ENCODE measurements at places on chromosomes 12 and 14.

GRCh38 chr14:100533656-100534485, 53.3 kb downstream of the BEGAIN start:
- peak; percentile 44 for DNase-seq

DNA sequence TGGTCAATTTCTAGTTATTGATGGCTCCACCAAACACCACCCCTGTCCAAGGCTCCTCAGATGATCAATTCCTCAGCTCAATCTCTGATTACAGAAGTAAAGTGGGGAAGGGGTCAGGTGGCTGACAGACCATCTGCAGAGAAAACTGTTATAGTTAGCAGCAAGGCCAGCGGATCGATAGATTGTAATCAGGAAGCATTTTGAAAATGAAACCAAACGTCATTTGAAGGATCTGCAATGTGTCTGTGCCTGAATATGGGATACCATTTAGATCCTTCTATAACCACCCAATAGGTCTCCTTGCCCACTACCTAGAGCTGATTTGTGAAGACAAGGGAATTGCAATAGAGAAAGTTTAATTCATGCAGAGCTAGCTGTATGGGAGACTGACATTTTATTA, 11.6 kb downstream of the HCAR2 start:
- no peak for DNase-seq

- DNase-seq, result no peak
Observed at GRCh38 chr14:77257700-77258099, 13.3 kb downstream of the NGB start.

DNA sequence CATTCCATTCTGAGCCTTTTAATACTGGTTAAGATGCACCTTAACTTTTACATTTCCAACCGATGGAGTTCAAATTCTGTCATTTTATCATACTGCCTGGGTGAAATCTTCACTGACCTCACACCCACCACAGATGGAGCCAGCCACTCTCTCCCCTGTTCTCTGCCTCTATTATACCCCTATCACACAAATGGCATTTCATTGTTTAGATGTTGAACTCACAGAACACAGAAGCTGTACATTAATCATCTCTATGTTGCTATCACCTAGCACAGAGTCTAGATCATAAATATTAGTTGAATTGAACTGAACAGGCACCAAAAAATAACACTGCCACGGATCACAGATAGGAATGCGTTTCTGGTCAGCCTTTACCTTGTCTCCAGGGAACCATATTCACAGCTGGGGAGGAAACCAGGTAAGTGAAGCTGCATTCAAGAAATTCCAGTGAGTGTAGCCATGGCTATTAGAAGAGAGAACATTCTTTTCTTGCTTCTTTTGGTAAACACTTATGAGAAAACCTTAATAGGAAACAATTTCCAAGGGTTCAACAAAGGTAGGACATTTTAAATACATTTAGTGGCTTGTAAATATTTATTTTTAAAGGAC, 194.9 kb upstream of the RMST start:
- no peak for DNase-seq

DNA sequence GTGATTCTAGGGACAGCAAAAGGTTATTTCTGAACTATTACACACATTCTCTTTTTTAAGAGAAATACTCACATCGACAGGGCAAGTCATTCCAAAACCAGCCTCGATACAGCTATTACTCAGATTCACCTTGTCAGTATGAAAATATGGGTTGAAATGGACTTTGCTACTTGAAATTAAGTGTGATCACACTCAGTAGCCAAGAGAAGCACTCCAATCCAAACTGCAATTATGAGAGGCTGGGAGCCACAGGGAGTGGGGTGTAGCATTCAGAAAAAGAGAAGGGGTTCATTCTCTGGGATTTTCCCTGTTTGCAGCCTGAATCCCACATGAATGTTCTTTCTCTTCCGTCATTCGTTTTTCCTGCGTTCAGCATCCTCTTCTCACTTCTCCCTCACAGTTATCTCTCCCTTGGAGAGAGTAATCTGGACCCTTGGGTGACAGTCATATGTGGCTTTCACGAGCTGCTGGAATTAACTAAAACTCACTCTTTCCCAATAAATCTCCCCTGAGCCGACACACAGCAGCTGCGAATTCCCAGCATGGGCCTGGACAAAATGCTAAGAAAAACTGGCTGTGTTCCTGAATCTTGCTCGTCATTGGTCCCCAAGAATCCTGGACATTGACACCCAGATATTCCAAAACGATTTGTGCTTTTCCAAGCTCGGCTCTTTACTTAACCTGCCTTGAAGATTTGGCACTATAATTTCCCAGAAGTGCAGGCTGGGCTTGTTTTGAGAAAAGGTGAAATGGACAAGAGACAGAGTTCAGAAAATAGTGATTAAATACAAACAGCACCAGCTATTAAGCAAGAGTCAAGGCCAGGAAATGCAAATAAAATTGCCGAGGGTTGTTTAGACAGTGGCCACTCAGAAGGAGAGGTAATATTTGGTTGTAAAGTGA, 199.5 kb upstream of the PLEKHG7 start:
- DNase-seq, result no peak

GRCh38 chr12:117059156-117059555, 40.1 kb downstream of the TESC start:
- no peak for DNase-seq

DNA sequence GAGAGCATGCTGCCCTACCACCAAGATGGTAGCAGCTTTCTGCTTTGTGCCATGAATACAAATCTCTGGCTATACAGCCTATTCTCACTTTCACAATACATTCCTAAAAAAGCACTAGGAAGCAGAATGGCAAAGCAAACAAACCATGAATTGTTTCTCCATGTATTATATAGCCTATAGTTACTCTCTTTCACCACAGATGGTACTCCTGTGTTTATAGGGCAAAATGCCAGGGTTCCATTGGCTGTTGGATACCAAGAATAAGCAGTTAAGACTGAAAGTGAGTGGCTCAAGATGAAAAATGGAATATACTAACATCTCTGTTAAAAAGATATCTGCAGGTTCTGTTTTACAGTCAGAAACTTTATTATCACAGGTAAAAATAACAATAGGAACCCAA, 11.1 kb downstream of the ARF3 start:
- DNase-seq, result no peak

- DNase-seq, result no peak
Observed at GRCh38 chr12:82015623-82016347, 256.6 kb upstream of the PPFIA2 start.

DNA sequence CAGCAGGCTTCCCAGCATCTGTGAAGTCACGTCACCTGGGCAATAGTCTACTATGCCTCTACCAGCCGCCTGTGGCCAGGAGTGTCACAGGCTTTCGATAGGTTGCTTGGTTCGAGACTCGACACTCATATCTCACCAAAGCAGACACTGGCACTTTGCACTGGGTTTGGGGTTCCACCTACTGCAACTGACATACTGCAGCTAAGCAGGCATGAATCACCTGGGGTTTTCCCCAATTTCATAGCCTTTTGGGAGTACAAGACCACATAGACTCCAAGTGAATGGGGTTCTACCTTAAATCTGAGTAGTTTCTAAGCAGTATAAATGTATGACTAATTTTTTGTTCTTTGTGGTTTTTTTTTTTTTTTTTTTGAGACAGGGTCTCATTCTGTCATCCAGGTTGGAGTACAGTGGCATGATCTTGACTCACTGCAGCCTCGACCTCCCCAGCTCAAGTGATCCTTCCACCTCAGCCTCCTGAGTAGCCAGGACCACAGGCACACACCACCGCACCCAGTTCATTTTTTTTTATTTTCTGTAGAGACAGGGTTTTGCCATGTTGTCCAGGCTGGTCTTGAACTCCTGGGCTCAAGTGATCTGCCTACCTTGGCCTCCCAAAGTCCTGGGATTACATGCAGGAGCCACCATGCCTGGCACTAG, 32.1 kb downstream of the DMAC2L start:
- DNase-seq, result no peak

GRCh38 chr12:52598966-52599365, 2.3 kb downstream of the KRT72 start:
- DNase-seq, result no peak

- DNase-seq, result no peak
Observed at GRCh38 chr14:67137744-67138371, 51.4 kb upstream of the GARIN2 start.

- no peak for DNase-seq
Observed at GRCh38 chr14:68569970-68570409, 222.9 kb downstream of the ZFP36L1 start.

GRCh38 chr12:65184176-65184857, 14.9 kb downstream of the LEMD3 start:
- no peak for DNase-seq

DNA sequence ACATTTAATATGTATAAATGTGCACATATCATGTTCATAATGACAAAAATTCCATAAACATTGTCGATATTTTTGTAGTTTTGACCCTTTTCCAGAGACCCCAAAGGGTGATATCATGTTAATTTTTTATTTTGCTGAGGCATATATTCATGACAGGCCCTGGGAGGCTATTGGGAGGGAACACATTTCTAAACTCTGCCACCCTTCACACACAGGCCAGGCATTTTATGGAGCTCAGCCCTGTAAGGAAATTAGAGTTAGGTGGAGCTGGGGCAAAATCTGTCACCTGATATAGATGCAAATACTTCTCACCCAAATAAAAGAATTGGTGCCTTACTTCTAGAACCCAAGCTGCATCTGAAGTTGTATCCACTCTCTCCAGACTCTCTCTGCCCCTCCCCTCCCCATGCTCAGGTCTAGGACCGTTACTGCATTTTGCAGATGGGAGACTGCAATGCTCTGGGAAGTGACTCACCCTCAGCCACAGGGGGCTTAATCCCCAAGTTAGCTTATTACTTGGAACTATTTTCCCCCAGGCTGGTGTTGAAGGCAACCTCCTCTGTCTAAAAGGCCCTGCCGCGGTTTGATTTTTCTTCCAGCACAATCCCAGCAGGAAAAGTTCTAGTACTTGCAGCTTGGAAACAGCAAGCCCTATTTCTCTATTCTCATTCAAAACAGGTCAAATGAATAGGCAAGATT, 238.9 kb downstream of the EMP1 start:
- DNase-seq, result no peak

GRCh38 chr12:120247621-120248030, 17.9 kb downstream of the PXN start:
- no peak for DNase-seq

All from dorsolateral prefrontal cortex (tissue), 122 donors.